NCI-H1092 (cell line): ENCODE measurements at places on chromosomes 2 and 18.

DNA sequence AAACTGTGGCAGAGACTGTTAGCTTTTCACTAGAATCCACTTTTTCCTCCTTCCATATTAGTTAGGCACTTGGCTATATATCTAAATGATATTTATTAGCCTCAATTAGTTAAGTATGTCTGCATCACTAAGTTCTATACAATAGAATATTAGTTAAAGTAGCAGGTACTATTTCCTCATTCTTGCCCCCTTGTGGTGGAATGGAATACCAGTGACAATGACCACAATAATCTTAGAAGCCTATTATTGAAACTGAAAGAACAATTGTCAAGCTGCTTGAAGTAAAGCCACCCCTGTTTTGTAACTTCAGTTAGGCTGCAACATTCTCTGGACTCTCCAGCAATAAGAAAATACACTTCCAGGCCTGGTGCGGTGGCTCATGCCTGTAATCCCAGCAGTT, 476.3 kb upstream of the VWC2L start:
- no peak for DNase-seq

DNA sequence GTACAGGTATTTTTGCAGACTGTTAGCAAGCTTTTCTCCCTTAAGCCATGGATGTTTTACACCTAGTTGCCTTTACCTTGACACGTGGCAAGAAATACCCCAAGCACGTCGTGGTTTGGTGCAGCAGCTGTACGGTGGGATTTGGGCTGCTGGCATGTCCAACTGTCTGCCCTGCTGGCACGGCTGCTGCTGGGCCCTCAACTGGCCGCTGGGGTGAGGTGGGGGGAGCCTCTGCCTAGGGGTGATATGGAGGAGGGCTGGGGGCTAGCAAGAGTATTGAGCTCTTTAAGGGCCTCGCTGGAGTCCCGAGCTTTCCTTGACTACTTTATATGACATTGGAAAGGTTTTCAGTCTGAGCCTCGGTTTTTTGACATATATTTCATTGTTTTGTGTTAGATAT, 41.6 kb downstream of the LPIN1 start:
- no peak for DNase-seq

GRCh38 chr2:25845843-25846505, 32.3 kb downstream of the ASXL2 start:
- DNase-seq, result no peak

DNA sequence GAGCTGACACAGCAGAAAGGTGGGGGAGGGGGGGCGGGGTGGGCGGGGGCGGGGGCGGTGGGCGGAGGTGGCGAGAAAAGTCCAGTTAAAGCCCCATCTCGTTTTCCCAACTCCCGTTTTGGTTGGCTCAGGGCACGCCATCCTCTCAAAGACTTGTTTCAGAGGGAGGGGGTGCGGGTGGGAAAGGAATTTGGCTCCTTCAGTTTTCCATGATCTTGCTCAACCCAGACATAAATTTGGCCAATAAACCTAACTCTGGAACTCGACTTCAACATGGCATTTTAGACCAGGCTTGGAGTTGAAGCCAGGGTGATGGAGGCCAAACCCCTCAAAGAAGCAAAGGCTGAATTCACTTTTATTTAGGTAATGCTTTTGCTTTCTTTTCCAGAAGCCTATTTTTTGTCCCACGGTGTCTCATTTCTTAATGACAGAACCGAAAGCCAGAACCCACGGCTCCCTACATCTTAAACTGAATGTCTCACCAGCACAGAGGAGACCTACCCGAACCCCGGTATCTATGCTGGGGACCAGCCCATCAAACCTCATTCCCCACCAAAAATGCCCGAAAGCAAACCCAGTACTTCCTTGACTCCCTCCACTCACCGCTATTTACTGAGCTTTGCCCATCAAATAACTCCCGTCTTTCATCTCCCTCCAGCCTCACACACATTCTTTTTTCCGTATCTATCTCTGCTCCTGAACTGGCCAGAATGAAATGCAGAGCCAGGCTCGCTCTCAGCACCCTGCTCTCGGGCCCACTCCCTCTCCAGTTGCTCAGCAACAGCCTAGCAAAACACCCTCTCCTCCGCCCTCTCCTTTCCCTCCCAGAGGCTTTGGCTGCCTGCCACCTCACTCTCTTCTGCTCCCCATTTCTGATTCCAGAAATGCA, 4.3 kb downstream of the IGFBP5 start:
- peak; percentile 71 for DNase-seq

DNA sequence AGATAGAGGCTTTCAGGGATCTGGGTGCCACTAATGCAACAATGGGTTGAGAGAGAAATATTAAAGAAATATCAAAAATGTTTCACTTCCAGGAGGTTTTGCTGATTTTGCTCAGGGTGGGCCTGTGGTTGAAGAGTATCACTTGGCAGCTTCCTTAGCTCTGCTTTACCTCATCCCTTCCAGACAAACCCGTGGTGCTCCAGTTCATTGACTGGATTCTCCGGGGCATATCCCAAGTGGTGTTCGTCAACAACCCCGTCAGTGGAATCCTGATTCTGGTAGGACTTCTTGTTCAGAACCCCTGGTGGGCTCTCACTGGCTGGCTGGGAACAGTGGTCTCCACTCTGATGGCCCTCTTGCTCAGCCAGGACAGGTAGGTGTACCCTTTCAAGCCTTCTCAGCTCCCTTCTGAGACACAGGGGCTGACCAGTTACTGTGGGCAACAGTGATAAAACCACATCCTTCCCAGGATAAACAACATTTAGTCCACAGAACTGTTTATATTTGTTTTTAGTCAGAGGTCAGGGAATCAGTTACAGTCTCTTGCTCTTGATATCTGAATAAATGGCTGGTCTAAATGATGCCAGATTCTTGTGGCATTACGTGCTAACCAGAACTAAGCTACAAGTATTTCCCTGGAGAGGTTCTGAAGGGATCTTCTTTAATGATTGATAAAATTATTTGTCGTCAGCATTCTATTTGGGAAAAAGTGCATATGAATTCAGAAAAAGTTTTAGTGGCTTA, 7.0 kb downstream of the SLC14A1 start:
- no peak for DNase-seq

GRCh38 chr2:195820373-195820772, 163.3 kb downstream of the SLC39A10 start:
- no peak for DNase-seq

DNA sequence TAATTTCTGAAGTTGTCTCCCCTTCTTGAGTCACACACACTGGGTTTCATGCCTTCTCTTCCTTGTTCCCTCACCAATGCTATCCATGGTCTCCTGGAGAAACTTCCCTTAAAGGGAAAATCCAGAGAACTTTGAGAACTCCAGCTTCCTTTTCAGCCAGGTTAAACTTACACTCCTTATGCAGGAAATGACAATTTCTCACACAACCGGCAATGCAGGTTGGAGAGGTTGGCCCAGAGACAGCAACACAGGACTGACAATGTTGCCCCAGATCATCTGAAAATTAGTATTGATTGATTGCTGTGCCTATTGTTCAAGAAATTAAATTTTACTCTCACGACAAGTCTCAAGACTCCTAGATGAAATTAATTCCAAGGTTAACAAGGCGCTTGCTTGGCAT, 292.2 kb downstream of the NYAP2 start:
- DNase-seq, result no peak

GRCh38 chr2:222998459-222998858, 53.5 kb upstream of the KCNE4 start:
- DNase-seq, result no peak

DNA sequence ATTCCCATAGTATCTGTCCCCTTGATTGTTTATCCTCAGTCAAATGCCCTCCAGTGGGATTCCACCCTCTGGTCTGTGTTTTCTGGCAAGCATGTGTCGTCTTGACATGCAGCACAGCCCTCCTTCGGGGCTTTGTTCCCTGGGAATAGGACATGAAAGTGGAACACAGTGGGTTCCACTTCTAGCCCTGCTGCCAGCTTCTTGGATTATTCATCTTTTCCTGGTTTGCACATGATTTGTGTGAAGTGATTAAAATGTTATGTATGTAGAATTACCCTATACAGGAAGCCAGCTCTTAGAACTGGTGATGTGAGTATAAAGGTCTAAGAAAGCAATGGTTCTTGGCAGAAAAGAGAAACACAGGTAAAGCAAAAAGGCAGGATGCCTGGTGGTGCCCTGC, 142.3 kb downstream of the TANC1 start:
- DNase-seq, result no peak

DNA sequence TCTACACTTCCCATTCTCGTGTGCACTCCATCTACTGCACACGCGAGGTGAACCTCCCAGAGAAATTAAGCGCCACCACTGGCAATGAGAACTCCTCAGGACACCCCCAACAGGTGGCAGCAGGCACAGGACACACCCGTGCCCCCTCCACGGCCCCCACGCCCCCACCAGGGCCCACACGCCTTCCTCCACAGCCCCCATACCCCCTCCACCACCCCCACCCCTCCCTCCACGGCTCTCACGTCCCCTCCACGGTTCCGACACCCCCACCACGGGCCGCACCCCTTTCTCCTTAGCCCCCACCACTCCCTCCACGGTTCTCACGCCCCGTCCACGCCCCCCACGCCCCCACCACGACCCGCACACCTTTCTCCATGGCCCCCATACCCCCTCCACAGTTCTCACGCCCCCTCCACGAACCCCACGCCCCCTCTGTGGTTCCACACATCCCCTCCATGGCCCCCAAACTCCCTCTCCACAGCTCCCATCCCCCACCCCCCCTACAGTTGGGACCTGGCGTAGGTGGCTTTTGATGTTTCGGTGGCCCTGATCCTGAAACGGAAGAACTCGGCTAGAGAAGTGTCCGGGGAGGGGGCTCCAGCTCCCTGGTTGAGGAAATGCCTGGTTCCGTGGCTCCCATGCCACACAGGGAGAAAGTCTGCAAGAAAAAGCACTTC, 110.8 kb downstream of the ZNF516 start:
- no peak for DNase-seq

- DNase-seq, result no peak
Measured at GRCh38 chr2:196276421-196276820, 105.0 kb upstream of the STK17B start.

DNA sequence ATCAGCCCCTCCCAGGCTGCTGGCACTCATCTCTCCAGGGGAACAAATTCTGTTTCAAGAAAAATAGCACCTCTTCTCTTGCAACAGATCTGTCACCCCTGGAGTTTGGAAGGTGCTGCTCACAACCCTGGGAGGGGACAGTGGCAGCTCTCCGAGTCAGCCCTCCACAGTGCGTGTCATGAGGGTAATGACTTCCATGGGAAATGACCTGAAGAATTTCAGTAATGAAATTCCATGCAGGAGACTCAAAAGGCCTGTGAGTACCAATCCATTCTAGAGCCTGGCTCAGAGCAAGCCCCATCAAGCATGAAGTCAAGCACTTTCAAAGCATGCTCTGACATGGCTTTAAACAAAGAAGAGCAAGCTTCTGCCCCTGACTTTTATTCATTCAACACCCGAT, 276.3 kb upstream of the PARD3B start:
- DNase-seq, result no peak

DNA sequence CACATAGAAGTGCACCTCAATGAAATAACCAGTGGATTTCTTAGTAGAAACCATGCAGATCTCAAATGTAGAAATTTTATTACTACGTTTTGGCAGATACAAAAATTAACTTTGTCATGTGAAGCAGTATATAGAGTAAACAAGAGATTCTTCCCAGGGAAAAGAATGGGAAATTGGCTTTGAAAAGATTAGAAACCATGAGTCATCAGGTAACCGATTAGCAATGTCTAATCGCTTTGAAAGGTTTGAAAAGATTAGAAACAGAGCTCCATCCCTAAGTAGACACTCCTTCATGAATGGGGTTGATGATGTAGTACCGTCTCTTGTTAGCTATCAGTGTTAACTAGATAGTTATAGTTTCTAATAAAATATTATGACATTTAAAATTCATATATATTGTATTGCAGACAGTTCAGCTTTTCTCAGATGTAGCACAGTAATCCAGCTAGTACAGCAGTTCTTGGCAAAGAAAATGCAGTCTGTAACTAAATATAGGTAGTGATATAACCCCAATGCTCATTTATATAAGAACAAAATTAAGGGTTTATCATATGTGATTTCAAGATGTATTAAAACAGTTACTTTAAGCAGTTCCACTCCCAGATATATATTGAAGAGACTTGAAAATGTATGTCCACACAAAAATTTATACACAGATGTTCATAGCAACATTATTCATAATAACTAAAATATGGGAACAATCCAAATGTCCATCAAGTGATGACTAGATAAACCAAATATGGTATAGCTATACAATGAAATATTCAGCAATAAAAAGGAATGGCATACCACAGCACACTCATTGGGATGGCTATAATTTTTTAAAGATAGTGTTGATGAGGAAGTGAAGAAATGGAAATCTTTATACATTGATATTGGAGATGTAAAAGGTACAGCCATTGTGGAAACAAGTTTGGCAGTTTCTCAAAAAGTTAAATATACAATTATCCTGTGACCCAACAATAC, 113.9 kb downstream of the PTPN4 start:
- no peak for DNase-seq

GRCh38 chr2:119736021-119736420, 23.7 kb upstream of the PTPN4 start:
- no peak for DNase-seq

- no peak for DNase-seq
Measured at GRCh38 chr2:1491751-1492150, 78.5 kb downstream of the TPO start.

DNA sequence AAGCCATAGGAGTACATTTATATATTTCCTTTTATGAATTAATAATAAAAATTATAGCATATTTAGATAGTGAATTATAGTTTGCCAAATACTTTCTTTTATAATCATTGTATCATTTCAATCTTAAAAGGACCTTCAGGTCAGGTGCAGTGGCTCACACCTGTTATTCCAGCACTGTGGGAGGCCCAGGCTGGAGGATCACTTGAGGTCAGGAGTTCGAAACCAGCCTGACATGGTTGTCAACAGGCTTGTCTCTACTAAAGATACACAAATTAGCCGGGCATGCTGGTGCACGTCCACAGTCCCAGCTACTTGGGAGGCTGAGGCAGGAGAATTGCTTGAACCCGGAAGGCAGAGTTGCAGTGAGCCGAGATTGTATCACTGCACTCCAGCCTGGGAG, 19.7 kb downstream of the APOB start:
- no peak for DNase-seq

DNA sequence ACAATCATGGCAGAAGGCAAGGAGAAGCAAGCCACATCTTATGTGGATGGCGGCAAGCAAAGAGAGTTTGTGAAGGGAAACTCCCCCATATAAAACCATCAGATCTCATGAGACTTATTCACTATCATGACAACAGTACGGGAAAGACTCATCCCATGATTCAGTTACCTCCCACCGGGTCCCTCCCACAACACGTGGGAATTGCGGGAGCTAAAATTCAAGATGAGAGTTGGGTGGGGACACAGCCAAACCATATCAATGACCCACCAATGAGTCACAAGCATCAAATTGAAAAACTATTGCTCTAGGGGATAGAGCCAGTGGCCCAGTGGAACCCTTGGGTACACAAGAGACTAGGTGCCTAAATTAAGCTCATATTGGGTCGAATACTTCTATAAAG, 157.4 kb downstream of the FBXO15 start:
- no peak for DNase-seq

DNA sequence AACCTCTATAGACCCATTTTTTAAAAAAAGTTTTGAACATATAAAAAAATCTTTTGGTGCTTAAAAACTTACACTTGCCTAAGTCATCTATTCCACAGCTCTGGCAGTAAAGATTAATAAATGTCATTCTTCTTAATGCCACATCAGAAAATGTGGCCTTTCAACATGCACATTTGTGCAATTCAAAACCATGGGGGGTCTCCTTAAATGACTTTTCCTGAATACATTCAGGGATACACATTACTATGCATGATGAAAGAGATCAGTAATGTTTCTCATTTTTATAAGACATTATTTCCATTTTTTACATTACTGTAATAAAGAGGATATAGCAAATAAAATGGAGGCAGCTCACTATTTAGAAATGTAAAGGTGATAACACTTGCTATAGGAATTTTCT, 142.3 kb downstream of the RBM43 start:
- DNase-seq, result no peak
